ENCODE measurements at places on chromosomes 16 and 17.

DNA sequence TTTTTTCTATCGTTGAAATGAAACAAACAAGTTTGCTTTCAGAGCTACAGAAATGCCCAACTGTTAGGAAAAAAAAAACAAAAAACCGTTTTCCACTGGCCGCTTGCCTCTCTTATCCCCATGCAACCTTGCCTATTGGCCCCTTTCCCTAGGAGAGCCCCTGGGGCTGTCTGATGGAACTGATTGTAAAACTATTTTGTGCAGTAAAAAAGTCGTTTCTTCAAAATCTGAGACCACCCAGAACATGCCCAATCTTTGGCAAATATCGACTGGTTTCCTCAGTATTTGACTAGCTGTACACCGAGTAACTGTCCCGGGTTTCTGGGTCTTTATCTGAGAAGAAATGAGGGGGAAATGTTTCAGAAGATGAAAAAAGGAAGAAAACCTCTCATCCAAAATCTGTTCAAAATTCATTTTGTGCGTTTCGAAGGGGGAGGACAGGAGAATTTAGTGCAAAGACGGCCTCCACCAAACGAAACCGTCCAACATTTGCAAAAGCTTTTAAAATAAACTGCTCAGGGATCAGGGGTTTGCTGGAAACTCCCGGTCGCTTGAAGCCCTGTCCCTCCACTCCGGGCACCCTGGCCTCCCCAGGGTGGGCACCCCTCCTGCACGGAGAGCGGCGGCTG, 1.1 kb upstream of the GNAO1 start:
- no peak for DNase-seq

DNA sequence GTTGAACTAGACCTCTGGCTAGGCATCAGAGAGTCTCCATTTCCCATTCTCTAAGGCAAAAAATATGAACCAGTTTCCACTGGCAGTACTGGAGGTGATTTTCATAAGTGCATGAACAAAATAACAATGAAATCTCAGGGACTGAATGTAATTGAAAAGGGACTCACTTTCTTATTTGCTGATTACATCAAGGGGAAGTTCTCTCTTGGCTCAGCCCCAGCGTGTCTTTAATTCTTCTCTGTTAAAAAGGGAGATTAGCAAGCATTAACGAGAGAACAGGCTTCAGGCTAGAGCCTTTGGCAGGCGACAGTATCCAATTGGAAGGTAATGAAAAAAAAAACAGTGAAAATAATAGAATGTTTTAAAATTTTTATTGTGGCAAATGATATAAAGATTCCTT, 34.0 kb upstream of the ADAMTS18 start:
- DNase-seq = no peak

- peak; percentile 71 for DNase-seq
These were observed 4.4 kb upstream of the HIC1 start for GRCh38 chr17:2050300-2051060.

DNA sequence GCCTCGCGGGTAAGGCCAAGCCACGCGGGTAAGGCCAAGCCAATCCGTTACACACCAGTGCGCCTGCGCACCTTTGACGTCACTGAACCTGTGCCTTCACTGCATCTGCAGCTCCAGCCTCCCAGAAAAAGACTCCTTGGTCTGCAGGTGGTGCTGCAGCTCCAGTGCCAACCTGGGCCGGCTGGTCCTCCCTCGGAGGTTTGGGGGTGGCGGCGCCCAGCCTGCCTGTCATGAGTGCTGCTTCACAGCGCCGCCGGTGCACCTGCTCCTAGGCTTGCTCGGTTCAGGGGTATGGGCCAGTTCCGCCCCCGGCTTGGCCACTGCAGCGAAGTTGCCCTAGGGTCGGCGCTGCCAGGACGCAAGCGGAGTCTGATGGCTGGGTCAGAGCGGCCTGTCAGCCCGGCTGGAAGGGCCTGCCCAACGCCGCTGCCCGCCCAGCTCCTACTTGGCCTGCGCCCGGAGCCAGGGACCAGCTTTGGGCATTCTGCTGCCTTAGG, 146.6 kb downstream of the USP22 start:
- no peak for DNase-seq

DNA sequence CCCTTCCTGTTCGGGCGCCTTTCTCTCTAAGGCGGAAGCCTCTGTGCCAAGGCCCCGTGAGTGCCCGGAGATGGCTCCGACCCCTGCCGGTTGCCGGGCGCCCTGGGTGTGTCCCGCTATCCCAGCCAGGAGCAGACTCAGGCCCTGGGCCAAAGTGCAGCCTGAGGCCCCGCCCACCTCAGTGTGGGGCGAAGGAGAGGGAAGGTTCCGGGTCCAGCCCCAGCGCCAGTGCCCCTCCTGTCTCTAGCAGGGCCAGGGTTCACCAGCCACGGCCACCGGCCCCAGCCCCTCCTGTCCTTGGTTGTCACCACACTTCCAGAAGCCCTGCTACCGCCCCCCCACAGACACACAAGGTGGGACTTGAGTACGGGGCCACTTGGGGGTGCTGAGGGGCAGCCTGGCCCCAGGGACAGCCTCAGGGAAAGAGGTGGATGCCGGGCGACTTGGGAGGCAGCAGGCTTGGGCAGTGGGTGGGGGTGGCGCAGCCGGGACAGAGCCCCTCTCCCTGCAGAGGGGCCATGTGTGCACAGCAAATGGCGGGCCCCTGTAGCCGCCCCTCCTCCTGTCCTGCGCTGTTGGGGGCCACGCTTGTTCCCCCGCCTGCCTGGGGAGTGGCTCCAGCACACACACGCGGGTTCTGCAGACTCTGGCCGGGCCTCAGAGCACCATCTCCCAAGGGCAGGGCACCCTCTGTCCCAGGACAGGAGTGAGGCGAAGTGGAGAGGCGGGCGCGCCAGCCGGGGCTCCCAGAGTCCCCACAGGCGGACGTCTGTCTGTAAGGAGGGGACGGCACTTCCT, 6.0 kb downstream of the C1QTNF8 start:
- peak; percentile 48 for DNase-seq

- DNase-seq = no peak
These were observed 8.2 kb downstream of the GLP2R start for GRCh38 chr17:9833922-9834321.

- no peak for DNase-seq
These were observed 83.0 kb downstream of the WWP2 start for GRCh38 chr16:69845181-69845580.

DNA sequence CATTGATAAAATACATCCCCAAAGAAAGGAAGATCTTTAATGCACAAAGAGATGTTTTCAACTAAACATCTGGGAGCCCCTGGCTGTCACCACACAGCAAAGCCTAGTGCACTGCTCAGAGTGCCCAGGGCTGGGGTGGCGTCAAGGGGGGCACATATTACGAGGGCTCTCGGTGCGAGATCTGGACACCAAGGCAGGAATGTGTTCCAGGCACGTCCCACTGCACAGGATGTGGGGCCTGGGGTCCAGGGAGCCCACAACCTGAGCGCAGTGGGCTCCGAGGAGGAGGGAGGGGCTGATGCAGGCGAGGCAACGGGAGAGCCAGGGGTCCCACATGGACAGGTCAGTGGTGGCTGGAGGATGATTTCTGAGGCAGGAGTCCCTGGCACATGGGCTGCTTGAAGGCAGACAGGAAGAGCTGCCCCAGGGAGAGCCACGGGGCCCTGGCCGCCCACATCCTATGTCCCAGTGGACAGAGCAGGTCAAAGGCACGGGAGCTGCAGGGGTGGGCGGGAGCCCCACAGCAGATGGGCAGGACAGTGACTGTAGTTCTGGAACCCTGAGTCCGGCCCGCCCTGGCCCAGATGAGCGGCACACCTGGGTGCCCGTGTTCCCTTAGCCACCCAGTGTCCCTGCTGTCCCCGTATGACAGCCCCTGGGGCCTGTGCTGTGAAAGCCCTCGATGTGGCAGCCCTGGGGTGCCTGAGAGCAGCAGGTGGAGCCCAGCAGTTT, 56.4 kb downstream of the ZNF778 start:
- no peak for DNase-seq

GRCh38 chr17:72362376-72363088, 241.7 kb downstream of the SOX9 start:
- peak; percentile 92 for DNase-seq

GRCh38 chr16:62720651-62721050, 684.4 kb upstream of the CDH8 start:
- no peak for DNase-seq

DNA sequence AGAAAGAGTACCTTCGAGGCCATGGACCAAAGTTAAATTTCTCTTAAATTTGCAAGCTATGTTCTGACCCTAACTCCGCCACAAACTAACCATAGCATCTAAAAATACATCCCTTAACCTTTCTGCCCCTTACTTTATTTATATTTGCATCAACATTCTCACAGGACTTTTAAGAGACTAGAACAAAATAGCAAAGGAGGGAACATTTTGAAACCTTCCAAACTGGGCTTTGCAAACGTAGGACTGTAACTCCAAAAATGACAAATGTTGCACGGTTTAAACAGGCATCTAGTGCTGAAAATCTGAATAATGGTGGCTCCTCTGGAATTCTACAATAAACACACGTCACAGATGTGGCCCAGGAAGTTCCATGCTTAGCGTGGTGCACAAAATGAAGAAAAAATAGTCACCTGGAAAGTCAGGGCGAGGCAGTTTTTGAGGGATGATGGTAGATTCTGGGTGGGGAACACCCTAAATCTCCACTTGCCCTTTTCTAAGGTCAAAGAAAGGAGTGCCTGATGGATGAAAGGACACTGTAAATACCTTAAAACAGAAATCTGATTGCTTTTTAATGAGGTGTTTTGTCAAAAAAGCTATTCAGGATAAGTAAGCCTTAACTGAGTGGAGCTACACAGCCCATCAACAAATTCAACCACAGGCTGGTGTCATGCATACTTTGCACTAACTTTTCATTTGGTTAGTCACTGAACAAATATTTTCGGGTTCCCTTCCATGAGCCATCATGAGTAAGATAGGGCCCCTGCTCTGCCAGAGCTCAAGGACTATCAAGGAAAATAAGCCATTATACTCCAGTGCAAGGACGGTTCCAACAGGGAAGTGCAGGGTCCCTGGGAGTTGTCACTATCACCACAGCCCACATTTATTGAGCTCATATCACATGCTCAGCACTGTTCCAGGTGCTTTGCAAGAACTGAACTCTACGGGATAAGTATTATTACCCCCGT, 21.2 kb downstream of the ARHGAP17 start:
- DNase-seq = peak; percentile 93

- DNase-seq = no peak
These were observed 32.5 kb downstream of the PHKB start for GRCh38 chr16:47493381-47494337.

- no peak for DNase-seq
These were observed 21.5 kb downstream of the SP2 start for GRCh38 chr17:47917581-47917980.

GRCh38 chr16:8323153-8323552, 267.2 kb downstream of the TMEM114 start:
- DNase-seq = no peak

DNA sequence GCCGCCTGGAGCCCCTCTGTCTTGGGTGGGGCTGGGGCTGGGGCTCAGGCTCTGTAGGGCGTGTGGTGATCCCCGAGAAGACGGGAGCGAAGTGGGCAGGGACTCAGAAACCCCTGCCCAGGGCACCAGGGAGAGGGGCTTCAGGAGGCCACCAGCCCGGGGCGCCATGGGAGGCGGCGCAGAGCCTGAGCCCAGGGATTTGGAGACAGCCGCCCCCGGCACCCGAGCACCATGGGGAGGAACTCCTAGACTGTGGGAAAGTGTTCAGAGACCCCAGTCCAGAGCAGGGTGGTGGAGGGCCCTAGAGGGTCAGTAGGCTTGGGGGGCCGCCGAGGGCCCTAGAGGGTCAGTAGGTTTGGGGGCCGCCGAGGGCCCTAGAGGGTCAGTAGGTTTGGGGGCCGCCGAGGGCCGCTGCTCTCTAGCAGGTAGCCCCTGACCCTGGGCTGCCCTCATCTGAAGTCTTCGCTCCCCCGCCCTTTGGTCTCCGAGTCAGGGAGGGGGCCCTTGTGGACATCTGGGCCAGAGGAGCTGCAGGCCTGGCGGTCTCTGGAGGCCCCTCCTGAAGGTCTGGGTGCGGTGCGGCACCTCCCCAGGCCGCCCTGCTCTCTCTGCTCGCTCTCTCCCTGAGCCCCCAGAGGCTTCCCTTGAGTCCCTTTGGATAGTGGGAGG, 734 bp downstream of the ARHGDIG start:
- no peak for DNase-seq

DNA sequence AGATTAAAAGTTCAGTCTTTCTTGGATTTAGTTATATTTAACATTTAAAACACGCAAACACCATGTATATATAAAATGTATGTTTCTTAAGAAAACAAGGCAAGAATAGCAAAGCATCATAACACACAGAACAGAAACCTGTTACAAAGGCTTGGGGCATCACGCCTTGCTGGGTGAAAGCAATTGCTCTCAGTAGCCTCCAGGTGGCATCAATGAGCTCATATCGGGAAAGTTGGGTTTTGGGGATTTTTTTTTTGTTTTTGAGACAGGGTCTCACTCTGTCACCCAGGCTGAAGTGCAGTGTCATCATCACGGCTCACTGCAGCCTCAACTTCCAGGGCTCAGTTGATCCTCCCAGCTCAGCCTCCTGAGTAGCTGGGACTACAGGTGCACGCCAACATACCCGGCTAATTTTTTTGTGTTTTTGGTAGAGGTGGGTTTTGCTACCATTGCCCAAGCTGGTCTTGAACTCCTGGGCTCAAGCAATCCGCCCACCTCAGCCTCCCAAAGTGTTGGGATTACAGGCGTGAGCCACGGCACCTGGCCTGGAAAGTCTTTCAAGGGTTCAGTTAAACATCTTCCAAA, 56.9 kb downstream of the CYB5D2 start:
- peak; percentile 42 for DNase-seq

GRCh38 chr17:28612531-28612930, 1.5 kb downstream of the RSKR start:
- DNase-seq = no peak

DNA sequence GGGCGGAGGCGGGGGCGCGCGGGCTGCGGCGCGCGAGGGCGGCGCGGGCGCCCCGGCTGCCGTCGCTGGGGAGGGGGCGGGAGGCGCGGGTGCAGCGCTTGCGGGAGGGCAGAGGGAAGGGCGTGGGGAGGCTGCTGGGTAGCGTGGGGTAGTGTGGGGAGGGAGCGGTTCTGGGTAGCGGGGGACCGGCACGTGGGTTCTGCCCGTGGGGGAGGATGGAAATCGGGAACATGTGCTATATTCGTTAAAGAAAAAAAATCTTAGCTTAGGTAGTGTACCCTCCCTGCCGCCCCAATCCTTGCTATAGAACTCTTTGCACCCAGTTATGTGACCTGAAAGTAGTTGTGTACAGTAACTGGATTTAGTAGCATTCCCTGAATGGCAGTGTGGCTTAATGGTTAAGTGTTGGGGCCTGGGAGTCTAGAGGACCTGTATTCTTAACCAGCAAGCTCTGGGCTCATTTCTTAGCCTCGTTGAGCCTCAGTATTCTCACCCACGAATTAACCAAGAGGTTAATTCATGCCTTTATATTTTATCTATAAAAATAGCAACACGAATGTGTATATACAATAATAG, 646 bp downstream of the RABEP1 start:
- DNase-seq = no peak

DNA sequence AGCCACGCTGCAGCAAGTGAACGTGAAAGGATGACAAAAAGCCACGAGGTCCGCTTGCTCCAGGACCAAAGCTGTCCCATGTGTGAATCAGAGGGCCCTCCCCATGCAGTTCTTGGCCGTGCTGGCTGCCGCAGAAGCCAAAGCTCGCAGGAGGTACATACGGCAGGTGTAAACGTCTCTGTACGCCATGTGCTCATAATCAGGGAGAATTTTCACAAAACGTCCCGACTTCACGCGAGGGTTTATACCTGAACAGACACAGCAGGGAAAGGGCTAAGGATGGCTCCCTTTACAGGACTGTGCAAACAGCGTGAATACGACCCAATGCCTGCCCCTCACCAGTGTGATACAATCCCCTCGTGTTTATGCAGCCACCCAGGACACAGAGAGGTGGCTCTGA, 25.3 kb downstream of the FBXO31 start:
- DNase-seq = no peak

- no peak for DNase-seq
These were observed 11.8 kb downstream of the MRM1 start for GRCh38 chr17:36613155-36613554.

- DNase-seq = no peak
These were observed 143.9 kb upstream of the SHISA6 start for GRCh38 chr17:11097121-11097520.

All from RWPE1 (cell line).